Hematopoietic multipotent progenitor cell treated with erythropoietin and hydrocortisone succinate and interleukin-3 and kit ligand, for 15 days (in vitro differentiated cells): ENCODE measurements at places on chromosomes 11 and 22.

DNA sequence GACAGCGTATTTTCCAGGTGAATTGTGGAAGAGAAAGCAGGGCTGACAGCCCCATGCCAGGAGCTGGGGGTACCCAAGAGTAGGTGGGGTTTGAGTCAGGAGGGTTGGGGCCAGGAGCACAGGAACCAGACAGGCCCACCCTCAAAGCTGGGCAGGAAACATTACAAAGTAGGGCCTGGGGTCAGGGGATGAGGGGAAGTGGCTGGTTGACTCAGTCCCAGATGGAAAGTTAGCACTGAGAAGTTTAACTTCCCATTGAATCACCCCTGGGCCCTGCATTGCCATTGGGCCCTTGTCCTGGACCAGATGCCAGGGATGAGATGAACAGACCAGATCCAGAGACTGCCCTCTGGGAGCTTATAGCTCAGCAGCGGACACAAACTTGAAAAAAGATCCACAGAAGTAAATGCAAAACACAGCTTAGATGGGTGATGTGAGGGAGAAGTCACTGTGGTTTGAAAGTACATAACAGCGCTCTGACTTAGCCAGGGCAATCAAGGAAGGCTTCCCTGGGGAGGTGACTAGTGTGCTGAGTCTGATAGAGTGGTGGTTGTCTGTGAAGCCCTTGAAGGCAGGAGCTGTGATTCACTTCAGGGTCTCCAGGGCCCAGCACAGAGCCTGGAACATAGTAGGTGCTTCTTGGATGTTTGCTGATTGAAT is 2.2 kb downstream of the MAFF start:
- no peak for DNase-seq

- DNase-seq = no peak
Measured at GRCh38 chr11:35372565-35373283, 46.6 kb downstream of the SLC1A2 start.

DNA sequence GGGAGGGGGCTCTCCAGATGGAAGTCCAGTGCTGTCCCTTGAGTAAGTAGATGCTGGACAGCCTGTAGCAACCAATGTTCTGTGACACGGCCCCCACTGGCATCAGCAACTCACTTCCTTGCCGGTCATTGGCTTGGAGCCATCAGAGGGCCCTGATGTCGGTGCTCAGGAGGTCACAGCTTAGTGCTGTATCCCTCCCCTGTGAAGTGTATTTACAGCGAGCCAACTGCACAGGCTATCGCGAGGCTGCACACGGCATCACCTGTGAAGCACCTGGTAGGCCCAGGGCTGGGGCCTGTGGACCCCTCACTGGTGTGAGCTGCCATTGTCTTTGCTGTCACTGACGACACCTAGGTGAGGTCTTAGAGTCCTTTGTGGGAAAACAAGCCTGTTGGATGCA is 13.4 kb upstream of the ACR start:
- no peak for DNase-seq

DNA sequence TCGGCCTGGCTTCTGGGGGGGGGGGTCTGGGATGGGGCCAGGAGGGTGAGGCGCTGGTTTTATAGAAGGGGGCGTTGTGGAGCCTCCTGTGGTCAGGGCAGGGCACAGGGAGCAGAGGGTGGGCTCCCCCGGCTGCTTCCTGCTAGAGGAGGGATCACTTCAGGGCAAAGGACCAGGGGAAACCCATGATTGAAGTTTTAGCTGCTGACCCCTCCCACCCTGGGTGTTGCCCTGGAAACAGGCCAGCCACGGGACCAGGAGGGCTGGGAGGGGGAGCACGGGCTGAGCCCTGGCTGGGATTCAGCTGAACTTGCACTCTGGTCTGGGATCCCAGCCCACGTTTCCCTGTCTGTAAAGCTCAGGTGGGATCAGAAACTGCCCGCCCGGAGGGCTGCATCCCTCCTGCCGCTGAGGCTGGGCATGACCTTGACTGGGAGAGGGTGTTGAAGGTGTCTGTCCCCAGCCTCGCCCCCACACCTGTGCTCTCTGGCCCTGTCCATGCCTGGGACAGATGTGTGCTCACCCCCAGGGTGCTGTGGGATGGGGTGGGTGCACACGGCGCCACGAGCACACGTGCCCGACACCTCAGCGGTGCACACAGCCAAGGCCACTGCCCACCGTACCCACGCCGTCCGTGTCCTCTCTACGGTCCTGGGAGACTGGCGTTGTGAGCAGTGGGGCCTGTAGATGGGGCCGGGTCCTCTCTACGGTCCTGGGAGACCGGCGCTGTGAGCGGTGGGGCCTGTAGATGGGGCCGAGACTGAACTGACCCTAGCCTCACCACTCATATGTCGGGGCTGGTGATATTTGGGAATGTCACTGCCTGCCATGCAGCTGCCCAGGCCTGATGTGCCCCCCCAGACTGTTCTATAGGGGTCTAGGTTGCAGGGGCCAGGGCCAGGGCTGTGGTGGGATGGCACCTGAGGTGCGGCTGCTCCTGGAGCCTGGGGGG is 2.3 kb downstream of the TSPAN4 start:
- DNase-seq = peak; percentile 54

- DNase-seq = no peak
Measured at GRCh38 chr11:36235750-36236149, 53.5 kb downstream of the COMMD9 start.

DNA sequence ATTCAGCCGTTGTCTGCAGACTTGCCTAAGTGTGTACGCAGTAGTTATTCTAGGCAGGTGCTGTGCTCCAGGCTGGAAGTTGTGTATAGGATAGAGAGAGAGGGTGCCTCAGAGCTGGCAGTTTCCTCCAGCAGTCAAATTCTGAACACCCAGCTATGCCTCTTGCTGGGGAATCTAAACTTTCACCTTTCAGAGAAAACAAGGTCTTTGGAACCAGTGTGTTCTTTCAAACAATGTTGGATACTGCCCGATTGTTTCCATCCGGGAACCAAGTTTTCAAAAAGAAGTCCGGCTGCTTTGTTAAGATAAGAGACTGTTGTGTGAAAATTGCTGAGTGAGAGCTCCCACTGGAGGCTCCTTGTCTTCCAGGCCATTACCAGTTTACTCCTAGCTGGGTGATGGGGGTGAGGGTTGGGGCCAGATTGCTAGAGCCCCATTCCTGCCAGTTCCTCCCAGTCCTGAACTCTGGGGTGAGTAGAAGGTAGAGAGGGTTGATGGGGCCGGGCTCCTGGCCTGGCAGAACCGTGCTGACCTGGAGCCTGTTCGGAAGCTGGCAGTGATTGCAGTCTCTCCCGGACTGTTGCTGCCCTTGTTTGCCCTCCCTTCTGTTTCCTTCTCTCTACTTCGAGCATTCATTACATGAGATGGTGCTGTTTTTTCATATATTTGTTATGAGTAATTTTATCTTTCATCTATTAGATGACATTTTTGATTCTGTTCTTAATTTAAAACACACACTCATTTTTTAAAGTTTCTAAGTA is 150.2 kb downstream of the TEAD1 start:
- DNase-seq = no peak

DNA sequence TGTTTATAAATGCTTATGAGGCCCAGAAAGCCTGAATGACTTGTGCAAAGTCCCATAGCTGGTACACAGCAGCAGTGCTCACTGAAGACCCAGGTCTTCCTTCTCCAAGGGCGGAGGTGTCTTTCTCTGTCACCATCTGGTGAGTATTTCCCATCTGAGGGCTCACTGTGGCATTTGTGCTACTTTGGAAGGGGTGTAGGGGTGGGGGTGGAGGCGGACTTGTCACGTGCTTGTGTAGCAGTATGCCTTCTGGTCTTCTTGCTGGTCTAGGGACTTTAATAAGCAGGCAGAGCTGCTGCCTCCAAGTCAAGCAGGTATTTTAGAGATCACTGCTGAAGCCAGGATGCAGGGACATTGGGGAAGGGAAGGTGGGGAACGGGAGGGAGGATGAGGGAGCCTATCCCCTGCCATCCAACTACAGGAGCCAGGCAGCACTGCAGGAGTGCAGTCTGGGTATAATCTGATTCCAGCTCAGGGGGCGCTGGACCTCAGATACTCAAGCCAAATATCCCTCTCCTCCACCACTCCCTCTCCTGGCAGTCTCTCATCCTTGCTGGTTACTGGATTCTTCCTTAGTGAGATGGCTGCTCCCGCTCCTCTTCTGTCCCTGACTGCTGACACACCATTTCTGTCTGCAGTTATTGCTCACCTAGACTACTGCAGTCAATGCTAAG is 3.4 kb downstream of the ABCC8 start:
- DNase-seq = no peak

- DNase-seq = no peak
Measured at GRCh38 chr11:70205766-70206165, 2.7 kb downstream of the FADD start.

- DNase-seq = no peak
Measured at GRCh38 chr11:112062923-112063322, 10.9 kb downstream of the PIH1D2 start.

- peak; percentile 78 for DNase-seq
Measured at GRCh38 chr22:41197038-41197972, 7.8 kb upstream of the L3MBTL2 start.

- DNase-seq = no peak
Measured at GRCh38 chr22:41458161-41458728, 10.2 kb downstream of the PHF5A start.

DNA sequence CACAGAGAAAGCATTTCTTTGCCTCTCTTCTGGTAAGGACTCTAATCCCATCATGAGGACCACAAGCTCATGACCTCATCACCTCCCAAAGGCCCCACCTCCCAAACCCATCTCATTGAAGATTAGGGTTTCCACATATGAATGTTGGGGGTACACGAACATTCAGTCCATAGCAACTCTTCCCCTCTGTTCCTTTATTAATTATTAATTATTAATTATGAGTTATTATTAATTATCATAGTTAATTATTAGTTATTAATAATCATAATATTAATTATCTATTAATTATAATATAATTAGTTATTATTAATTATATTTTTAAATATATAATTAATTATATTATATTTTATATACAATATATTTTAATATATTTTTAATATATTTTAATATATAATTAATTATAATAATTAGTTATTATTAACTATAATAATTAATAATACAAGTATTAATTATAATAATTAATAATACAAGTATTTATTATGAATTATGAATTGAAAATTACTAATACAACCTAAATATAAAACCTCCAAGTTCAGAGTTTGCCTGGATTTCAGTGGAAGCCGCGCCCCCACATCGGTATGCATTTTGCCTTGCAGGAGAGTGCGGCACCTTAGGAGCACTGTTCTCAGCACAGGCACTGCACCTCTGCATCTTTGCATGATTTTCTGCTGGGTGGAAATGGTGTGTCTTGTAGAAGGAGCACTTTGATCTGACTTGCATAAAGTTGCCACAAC is 128.0 kb upstream of the FGF3 start:
- DNase-seq = no peak

DNA sequence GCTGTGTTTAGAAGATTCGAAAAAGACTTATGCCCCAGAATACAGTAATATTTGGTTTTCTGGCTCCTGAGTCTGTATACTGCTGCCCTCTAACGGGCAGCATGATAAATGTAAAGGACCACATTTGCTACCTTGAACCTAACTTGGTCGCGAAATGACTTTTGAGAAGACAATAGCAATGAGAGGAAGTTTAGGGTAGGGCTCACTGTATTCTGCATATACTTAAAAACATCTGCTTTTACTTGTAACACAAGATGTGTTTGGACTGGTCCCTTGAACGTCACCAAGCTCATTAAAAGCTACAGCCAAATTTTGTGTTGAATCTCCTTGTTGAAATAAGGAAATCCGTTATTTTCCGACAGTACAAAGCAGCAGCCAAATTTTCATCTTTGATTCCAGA is 309.1 kb downstream of the SWAP70 start:
- DNase-seq = peak; percentile 49

GRCh38 chr22:48343461-48343860 is 1484.2 kb downstream of the BRD1 start:
- no peak for DNase-seq

DNA sequence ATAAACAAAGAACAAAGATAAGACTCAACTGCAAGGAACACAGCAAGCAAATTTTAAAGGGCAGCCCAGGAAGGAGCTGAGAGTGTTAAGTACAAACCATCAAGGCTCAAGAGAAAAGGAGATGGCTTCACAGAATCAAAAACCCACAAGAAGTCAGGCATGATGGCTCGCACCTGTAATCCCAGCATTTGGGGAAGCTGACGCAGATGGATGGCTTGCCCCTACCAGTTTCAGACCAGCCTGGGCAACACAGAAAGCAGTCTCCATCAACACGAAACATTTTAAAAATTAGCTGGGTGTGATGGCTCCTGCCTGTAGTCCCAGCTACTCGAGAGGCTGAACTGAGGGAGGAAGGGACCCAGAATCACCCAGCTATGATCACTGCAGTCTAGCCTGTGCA is 32.6 kb downstream of the MAPK1 start:
- no peak for DNase-seq

DNA sequence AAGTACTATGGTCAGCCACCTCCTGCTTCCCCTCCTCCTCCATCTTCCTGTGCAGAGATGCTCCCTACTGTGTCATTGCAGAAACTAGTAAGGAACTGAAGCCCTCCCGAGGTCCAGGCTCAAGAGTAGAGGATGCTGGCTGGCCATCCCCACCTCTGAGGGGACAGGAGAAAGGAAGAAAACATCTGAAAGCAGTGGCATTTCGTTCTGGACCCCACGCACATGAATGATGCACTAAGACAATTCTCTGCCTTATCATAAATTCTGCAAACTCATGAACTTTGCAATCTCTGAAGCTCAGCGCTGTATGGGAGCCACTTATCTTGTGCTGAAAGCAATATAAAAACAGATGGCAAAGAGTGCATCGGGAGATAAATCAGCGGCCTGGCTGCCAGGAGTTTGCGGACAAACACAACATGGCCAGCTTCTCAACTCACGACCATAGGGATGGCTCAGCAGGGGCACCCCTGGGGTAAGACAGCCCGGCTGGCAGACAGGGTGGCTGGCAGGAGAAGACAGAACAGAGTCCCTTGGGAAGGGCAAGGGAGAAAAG is 306.4 kb downstream of the NXPE2 start:
- no peak for DNase-seq

GRCh38 chr11:26944866-26945664 is 48.8 kb upstream of the FIBIN start:
- DNase-seq = no peak

GRCh38 chr22:47822422-47822821 is 1060.0 kb downstream of the TBC1D22A start:
- DNase-seq = no peak

- DNase-seq = no peak
Measured at GRCh38 chr22:20008221-20008995, 8.2 kb downstream of the ARVCF start.

- no peak for DNase-seq
Measured at GRCh38 chr11:109155291-109155690, 266.7 kb upstream of the C11orf87 start.

GRCh38 chr11:133966921-133967598 is 10.3 kb upstream of the IGSF9B start:
- no peak for DNase-seq

GRCh38 chr11:20917306-20917705 is 247.9 kb downstream of the NELL1 start:
- no peak for DNase-seq

GRCh38 chr11:44940835-44941234 is 9.8 kb downstream of the TP53I11 start:
- DNase-seq = no peak

- no peak for DNase-seq
Measured at GRCh38 chr22:45254388-45254787, 13.7 kb upstream of the KIAA0930 start.
